ENCODE measurements at places on chromosomes 2 and 18.
A peak's percentile ranks its signal among the peaks of the same experiment; 100 is the strongest.

GRCh38 chr18:57855551-57855950, 52.4 kb upstream of the ATP8B1 start:
- DNase-seq: no peak

DNA sequence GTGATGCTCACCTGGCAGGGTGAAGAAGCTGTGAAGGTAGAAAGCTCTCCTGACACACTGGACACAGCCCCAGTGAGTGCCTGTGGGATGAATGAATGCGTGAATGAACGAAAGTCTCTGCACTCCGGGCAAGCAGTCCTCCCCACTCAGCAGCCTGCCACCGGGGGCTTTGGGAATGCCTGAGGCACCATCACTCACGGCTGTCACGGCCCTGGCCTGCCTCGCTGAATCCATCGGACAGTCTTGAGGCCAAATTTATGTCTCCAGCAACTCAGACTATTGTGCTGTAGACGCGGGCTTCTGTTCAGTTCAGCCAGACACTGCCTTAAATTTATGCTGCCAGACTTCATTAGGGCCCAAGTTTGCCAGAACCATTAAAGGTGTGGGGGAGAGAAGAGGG, 62.9 kb upstream of the TEX51 start:
- DNase-seq: no peak

GRCh38 chr2:8212239-8212638, 469.6 kb upstream of the ID2 start:
- no peak for DNase-seq

- no peak for DNase-seq
Observed at GRCh38 chr18:2627821-2628276, 27.7 kb upstream of the SMCHD1 start.

- peak; percentile 84 for DNase-seq
Observed at GRCh38 chr2:46073540-46074046, 223.6 kb upstream of the EPAS1 start.

GRCh38 chr18:36672437-36673344, 156.1 kb downstream of the TPGS2 start:
- no peak for DNase-seq

DNA sequence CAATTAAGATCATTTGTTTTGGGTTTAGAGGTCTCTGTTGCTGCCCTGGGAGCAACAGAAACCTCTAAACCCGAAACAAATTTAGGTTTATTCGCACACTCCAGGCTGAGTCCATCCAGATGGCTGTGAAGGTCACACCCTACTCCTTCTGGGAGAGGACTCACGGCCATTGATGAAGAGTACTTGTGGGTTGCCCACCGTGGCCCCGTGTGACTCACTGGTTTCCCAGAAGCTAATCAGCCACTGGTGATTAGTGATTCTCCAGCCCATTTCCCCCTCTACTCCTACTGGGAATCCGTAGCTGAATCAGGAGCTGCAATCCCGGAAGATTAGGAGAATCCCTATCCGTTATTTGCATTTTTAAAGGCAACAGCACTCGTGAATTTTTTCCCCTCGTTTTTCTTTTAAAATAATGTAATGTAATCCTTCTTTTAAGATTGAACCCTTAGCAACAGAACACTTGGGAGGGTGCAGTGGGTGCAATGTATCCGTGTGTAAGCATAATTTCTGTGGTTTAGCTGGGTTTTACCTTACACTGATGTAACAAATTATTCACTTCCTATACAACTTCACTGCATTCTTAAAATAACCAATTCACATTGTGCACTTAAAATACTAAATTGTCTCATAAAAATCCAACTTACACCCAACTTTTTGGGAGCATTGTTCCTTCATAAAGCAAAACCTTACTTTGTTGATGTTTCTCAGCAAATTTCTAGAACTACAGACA, 27.5 kb upstream of the EPAS1 start:
- DNase-seq: no peak

GRCh38 chr2:95039363-95039762, 13.9 kb downstream of the MAL start:
- no peak for DNase-seq

Data from SW 1271 (cell line).